ENCODE measurements at places on chromosomes 3 and 15.
A peak's percentile ranks its signal among the peaks of the same experiment; 100 is the strongest.

DNA sequence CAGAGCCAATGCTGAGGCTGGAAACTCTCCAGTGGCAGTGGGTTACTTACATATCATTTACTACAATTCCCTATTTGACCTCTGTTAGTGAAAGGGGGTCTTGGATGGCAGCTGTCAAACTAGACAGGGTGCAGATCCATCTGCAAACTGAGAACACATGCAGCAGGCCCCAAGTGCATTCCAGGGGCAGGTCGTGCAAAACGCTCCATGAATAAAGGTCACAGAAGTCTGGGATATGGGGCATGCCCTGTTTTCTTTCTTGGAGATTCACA, 25.0 kb upstream of the RAD18 start:
- DNase-seq: no peak

DNA sequence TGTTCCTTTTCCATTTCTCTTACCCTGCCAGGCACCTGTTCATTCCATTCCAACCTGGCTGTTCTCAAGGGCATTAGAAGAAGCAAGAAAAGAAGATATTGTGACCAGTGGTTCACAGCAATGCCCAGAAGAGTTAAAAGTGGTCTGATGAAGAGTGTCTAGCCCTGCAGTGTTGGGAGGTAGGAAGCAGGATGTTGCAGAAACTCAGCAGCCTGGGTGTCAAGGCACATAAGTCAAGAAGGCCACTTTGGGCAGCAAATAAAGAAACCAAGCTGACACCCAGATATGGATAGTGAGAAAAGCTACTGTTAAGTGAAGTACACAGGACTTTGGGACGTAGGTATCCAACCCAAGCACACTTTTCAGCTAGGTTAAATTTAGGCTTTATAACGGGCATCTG, 199.9 kb upstream of the SATB1 start:
- no peak for DNase-seq

DNA sequence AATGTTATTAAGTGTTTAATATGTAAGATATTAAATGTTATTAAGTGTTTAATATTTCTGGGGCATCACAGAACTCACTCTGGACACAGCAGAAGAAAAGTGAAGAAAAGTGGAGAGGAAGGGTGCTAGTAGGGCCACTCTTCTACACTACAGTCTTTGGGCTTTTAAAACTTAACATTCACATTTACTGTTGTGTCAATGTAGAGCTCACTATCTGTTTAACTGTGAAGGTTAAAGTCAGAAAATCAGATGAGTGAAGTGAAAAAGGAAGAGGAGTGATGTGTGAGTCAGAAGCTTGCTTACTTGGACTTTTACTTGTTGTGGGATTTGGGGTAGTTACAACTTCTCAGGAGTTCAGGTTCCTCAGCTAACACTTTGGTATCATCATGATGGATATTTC, 145.3 kb upstream of the DNAJC19 start:
- DNase-seq: no peak

- peak; percentile 53 for DNase-seq
These were observed 67.6 kb upstream of the SH3GL3 start for GRCh38 chr15:83379579-83379959.

- DNase-seq: no peak
These were observed 39.8 kb downstream of the FOXB1 start for GRCh38 chr15:60043744-60044435.

DNA sequence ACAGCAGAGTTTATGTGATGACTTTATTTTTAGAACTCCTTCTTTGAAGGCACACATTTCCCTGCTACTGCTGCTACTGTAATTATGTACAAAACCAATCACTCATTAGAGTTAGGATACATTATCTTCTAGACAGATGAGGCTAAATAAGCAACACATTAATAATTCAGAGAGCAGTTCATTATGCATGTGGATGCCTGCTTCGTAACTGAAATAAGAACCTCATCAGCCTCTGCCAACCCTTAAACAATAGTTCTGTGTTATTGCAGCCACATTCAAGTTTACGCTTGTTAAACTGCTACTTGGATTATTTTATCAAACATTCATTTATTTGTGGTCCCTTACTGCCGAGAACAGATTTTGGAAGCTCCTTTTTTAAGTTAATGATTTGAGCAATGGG, 52.5 kb upstream of the C15orf61 start:
- no peak for DNase-seq
